ENCODE measurements at places on chromosomes 2 and 18. TPM values are rescaled to one million over a fixed set of nuclear protein-coding genes. Genes with fewer than 3 reads are reported as not detected.

- no peak for DNase-seq
These were observed 936.2 kb downstream of the DSC3 start for GRCh38 chr18:30106356-30106755.

- DNase-seq: no peak
These were observed 110.3 kb downstream of the CMPK2 start for GRCh38 chr2:6755456-6755855.

DNA sequence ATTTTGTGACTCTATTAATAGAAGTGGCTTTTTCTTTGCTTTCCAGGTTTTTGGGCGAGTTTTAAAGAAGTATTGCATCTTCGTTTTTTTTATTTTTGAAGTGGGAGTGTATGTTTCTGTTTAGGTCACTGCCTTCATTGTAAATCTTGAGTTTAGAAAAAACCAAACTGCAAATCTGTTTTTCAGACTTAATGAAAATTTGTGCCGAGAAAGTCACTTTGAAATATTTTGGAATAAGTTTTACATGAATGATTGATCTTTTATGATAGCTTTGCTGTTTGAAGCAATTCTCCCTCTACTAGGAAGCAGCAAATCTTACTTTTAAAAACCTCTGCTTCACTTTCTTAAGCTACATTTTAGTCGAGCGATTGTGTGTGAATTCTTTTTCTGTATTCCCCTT lies 2.2 kb downstream of the SMAD4 start:
- no peak for DNase-seq

DNA sequence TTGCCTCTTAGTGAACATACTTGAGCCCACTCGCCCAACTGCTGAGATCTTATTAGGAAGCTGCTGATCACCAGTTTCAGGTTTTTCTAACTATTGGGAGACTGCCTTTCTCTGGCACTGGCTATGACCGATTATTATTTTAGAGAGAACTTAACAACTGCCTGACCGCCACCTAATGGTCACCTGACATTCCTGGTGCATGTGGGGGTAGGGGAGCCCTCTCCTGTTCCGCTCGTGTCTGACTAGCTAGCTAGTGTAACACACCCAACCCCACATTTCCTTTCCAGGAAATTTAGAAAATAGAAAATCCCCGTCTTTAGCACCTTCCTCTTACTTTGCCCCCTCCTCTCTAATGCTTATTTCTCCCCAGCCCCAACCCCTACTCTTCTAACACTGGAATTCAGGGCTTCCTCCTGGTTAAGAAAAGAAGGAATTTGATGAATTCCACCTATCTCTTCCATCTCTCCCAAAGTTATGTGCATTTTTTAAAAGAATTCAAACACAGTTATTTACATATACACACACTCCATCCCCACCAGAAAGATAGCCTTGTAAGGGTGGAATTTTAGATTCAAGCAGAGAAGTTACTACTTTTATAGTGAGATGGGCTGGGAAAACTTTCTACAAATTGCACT lies 19.4 kb upstream of the DNER start:
- no peak for DNase-seq

DNA sequence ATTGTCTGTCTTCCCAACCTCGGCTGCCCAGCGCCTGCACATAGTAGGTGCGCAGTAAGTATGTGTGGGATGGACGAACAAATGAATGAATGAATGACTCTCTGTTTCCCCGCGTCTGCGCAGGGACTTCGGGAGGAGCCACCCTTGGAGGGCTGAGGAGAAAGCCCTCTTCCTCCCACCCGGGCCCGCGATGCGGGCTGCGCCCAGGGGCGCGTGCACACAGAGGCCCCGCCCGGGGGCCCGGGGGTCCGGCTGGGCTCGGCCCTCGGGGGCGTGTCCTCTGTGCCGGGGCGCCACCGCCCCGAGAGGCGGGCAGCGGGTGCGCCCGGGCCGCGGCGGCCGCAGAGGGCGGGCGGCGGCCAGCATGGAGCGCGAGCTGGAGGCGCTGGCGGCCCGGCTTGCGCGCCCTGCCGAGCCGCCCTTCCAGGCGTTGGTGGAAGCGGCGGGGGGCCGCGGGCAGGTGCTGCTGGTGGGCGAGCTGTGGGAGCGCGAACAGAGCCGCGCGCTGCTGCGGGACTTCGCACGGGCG lies at the start of gene C2orf72:
Gene C2orf72, plus strand, starts transcription at position 322 of the 529 bp plus-strand sequence. Its CDS starts 43 bp downstream, at position 365.
- no peak for DNase-seq

DNA sequence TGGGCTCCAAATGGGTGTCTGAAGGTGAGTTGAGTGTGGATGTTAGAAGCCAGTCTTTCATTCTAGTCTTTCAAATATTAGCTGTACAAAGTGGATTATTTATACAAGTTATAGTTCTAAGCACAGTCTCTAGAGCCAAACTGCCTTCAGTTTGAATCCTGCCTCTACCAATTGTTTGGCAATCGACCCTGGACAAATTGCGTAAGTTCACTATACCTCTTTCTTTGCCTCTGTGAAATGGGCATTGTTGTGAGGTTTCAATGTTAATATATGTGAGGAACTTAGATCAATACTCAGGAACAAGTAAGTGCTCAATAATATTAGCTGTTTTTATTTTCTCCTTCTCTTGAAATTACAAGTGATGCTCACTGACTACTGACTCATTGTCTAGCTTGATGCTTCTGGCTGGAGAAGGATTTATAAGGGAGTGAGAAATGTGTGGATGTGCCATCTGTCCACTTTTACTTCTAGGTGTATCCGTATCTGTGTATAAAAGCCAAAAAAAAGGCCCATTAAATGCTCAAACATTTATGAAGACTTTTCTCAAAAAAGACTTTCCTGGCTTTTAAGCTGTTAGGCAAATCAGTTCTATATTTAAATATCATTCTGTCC lies 48.1 kb upstream of the RAPH1 start:
- DNase-seq: no peak

DNA sequence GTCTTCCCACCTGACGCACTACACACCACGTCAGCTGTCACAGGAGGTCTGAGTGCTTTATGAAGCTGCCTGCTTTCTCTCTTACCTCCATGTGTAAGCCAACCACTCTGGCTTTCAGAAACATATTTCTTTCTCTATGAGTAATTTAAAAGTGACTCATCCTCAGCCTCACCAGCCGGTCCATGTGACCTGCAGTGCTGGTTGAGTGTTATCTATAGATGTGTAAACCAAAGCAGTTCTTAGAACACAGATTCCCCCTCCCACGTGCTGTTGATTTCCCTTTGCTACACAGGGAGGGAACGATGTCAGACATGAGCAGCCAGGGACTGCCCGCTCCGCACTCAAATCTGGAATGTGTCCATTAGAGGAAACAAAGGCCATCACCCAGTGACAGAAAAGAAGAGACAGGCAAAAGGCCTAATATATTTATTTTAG lies 157.8 kb downstream of the BCL2 start:
- peak; percentile 61 for DNase-seq

DNA sequence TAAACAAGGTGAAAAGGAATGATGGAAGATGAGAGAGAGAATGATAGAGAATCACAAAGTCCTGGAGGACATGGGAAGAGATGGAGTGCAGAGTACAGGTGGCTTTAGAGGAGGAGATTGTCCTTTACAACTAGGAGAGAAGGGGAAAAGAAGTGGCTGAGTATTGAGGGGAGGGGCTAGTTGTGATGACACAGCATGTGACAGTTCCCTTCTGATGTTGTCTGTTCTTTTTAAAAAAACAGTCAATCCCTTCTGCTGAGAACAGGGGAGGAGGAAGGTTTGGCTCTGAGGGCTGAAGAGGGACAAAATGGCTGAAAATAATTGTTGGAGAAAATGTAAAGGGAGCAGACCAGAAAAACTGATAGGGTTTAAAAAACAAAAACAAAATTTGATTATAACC lies 44.0 kb downstream of the STEAP3 start:
- DNase-seq: no peak

- no peak for DNase-seq
These were observed 202 bp downstream of the MCEE start for GRCh38 chr2:71129902-71130151.

GRCh38 chr2:113965644-113966043 lies 75.8 kb downstream of the ACTR3 start:
- DNase-seq: no peak

GRCh38 chr2:224085246-224085645 lies 46.2 kb upstream of the SERPINE2 start:
- DNase-seq: no peak

- no peak for DNase-seq
These were observed 95.7 kb upstream of the SLC39A10 start for GRCh38 chr2:195561116-195561921.

DNA sequence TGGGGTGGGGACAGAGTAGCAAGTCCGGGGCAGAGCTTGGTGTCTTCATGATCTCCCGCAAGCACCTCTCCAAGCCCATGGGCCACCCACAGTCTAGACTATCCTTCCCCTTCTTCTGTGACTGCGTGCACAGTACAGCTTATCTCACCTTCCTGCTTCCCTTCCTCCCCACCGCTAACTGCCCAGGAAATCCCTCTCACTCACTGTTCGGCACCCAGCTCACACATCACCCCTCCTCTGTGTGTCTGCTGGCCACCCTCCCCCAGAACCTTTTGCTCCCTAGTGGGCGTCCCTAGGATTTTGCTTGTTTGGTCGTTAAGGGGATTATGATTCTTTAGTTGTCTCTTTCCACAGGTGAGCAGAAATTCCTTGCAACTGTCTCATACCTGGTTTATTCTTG lies 31.5 kb upstream of the SMAD7 start:
- no peak for DNase-seq

DNA sequence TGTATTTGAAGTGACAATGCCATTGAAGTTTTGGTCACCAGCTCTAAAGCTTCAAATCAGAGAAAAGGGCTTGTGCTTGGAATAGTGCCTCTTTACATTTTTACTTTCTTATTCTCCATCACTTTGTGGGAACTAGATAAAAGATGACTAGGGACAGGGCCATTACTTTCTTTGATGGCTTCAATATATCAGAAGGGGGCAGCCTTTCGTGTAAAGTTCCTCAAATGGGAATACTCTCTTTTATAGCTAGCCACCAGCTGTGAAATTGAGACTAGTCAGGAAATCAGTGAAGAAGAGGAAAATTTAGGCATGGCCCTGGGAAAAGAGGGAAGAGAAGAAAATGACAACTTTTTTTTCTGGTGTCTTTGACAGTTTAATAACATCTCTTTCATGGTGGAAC lies 242.5 kb downstream of the DCC start:
- DNase-seq: no peak

DNA sequence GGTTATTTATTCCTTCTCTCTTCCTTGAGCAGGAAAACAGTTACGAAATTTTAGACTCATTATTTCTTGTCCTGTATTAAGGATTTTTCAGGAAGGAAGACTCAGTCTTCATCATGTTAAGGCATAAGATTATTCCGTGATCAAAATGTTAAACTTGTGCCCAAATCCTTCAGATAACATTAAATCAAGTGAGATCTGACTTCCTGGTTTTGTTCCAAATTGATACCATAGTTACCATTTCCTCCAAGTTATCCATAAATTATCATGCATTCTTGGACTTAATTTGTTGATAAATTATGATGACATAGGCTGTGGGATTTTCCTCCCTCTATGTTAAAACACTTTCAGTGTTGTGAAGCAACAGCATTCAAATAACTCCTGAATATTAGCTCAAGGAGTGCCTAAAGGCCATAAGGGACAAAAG lies 31.9 kb downstream of the EFEMP1 start:
- no peak for DNase-seq

DNA sequence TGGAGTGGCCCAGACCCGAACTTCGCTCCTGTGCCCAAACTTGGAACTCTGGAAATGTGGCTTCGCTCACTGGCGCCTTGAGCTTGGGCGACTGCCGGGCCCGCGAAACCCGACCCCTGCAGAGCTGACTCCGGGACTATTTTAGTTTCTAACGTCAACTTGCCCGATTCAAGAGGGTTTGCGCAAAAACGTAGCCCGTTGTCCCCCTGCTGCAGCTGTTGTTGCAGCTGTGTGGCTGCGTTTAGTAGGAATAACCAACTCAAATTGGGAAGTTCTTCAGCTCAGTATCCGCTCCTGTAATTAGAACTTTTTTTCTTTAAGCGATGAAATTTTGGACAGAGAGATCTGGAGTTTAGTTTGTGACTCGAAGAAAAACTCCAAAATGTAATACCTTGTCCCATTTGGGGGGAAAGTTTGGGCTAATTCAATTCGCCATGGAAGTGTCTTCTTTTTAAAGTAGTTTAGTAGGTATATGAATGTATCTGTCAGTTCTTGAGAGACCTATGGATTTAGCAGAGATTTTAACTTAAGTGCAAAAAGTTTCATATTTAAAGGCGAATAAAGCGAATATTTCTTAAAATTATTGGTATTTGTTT lies 559 bp downstream of the MYL12A start:
- no peak for DNase-seq

DNA sequence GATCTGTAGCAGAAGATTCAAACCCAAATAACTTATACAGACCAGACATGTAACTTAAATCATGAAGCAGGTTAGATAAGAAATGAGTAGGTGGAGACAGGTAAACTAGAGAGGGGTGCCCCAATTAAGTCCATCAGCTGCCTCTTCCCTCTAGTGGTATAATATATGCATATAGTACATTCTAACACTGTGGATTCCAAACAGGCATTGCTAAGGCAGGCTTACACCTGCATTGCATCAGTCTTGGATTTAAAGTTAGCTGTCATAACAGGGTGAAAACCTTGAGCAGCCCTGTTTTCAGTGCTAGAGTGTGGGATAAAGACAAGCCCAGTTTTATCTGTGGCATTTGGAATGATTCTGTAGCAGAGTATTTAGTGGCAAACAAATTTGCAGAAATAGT lies 63.4 kb downstream of the NYAP2 start:
- DNase-seq: no peak

- DNase-seq: no peak
These were observed 408.7 kb upstream of the HS6ST1 start for GRCh38 chr2:128727404-128727803.

- no peak for DNase-seq
These were observed 73.8 kb downstream of the RPRM start for GRCh38 chr2:153404792-153405191.

- no peak for DNase-seq
These were observed 45.6 kb upstream of the ITGB6 start for GRCh38 chr2:160245614-160246155.

UGT1A4 gene
- not detected for total RNA-seq

ASPRV1 gene
- total RNA-seq: 1.9 TPM

METAP1D gene
- 3.8 TPM for total RNA-seq

SCN2A gene
- total RNA-seq: 0.35 TPM

MDH1B gene
- total RNA-seq: 3.3 TPM

APOB gene
- 0.53 TPM for total RNA-seq

RSAD2 gene
- total RNA-seq: 21.9 TPM

Data from lower lobe of right lung (tissue), 2 donors.